HL-60 (cell line): ENCODE measurements at places on chromosomes 11 and 22.

DNA sequence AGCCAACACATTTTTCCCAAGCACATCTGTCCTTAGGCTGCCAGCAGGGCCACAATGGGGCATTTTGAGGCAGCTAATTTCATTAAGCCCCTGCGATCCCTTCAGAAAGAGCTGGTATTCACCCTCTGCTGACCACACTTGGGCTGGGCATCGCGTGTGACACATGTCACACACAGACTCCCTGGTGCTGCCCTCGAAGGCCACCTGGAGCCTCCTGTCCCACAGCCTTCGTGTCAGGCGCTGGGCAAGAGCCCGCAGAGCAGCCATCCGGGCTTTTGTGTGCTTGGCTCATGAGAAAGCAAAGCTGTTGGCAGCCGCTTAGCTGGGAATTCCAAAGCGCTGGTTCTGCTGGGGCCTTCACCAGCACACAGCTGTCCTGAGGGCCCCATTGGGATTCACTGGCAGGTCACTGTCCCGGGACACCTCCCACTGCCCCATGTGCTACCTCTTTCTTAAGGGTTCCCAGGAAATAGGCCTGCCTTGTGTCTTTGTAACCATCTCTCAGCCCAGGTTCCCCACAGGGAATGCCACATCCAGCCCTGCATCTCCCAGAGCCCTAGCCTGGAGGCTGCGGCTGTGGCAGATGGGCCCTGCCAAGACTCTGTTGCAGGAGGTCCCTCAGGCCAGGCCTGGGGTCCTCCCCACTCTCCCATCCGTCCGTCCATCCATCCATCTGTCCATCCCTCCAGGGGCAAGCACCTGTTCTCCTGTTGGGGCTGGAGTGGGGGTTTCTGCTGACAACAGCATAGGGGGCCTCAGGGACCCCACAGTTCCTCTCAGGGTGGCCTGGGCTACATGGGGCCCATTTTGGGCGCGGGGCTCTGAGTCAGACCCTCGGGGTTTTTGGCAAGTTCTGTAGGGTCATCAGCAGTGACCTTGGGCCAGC lies 4.9 kb downstream of the CLDN5 start:
- no peak for DNase-seq

DNA sequence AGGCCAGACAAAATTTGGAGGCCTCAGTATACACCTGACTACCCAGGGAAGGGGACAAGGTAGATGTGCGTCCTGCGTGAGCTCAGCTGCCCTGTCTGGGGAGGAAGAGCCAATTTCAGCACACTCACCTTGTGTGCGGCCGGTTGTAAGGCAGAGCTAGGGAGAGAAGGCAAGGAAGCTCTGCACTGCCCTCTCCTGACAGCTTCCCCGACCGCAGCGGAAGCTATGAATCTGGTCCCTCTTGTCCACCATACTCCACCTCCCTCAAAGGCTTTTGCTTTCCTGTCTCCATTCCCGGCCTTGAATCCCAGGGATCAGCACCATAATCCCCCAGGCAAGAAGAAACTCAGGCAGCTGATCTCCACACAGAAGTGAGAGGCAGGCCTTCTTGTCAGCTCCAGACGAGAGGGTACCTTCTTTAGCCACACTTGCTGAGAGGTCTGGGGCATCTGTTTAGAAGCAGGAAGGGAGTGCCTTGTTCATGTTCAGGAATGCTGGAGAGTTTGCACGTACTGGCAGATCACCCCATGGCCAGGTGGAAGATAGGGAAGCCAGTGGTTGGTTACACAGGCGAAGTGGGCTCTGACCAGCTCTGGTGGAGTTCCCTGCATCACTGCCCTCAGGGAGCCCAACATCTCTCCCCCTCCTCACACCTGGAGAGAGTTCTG lies 62.5 kb downstream of the FEZ1 start:
- peak; percentile 44 for DNase-seq

DNA sequence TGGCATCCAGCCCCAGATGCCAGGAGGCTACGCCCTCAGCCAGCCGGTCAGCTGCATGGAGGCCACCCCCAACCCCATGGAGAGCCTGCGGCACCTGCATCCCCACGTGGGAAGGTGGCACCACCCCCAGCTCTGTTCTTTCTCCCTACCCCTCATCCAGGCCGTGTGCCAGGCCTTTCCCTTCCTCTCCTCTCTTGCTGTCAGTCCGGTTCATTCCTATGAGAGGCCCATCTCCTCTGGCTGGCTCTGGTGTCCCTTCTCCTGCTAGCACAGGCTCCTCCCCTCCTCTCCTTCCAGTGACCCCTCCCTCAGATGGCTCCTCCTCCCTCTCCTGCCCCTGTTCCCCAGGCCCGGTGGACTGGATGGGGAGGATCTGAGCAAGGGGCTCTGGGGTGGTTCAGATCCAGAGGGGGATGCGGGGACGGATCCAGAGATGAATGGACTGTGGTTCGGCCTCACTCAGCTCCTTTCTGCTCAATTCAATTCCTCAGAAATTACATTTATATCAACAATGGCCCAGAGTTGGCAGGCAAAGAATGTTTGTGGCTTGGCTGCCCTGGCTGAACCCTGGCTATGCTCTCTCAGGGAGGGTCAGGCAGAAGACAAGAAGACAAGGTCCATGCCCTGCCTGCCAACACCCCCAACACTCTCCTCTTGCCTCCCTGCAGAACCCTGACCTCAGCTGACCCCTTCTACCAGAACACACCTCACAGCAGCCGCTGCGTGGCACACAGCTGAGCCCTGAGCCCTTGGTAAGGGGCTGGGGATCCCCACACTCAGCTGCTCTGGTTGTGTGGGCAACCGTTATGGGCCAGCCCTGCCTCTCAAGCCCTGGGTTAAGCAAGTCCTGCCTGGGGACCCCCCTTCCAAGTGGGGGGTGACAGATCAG lies 18.5 kb upstream of the LRRC10B start:
- no peak for DNase-seq

DNA sequence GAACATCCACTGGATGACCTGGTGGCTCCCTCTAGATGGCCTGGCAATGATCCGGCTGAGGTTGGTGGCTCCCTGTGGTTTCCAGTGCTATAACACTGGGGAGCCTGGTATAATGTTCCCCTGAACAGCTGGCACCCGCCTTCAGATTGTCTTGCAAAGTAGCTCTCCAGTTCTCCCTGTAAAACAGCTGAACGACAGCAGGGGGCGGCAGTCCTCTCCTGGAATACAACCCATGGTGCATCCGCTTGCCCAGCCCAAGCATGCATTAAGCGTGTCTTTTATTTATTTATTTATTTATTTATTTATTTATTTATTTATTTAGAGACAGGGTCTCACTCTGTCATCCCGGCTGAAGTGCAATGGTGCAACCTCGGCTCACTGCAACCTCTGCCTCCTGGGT lies 258.9 kb downstream of the BUD13 start:
- peak; percentile 33 for DNase-seq

DNA sequence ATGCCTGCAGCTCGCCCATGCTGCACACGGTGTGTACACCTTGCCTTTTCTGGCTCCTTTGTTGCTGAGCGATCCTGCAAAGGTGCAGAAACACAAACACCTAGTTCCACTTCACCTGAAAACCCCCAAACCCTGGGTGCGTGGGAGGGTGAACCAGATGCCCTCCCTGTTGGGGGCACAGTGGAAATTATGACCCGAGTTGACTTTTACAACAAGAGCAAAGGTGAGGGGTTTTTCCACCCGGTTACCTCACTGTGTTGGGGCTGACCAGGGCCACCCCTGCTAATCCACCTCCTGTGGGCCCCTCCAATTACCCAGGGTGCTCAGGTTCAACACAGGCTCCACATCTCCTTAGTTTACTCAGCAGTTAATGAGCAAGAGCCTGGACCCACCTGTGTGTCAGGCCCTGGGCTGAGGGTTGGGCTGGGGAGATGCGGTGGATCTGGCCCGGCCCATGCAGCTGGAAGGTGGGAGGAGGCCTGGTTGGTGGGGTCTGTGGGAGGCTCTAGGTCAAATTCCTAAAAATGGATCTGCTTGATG lies 42.1 kb downstream of the LRRC32 start:
- no peak for DNase-seq

DNA sequence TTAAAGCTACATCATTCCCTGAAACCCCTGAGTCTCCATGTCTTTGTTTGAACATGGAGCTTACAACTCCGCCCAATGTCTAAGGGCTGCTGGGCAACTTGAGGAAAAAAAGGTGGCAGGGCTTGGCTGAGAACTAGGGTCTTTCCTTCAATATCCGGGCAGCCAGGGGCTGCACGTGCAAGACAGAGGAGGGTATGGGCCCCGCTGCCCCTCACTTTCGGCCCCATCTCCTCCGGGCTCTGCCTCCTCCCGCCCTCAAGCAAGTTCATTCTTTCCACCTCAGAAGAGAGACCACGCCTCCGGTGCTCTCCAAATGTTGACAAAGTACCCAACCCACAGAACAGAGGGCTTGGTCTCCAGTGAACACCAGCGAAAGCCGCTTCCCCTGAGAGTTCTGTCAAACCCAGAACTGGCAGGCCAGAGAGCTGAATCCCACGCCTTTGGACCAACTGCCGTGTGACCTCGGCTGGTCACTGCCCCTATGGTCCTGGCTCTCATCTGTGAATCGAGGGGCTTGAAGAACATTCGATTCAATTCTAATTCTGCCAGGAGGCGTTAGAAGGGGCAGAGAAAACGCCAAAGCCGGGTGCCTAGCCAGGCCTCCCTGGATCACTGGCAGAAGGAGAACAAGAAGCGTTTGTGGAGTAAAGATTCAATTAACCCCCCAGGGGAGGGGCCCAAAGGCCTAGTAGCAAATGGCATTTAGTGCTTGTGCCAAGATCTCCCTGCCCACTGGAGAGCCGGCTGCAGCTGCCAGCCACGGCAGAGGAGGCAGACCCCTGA lies 7.3 kb downstream of the PDGFB start:
- no peak for DNase-seq

DNA sequence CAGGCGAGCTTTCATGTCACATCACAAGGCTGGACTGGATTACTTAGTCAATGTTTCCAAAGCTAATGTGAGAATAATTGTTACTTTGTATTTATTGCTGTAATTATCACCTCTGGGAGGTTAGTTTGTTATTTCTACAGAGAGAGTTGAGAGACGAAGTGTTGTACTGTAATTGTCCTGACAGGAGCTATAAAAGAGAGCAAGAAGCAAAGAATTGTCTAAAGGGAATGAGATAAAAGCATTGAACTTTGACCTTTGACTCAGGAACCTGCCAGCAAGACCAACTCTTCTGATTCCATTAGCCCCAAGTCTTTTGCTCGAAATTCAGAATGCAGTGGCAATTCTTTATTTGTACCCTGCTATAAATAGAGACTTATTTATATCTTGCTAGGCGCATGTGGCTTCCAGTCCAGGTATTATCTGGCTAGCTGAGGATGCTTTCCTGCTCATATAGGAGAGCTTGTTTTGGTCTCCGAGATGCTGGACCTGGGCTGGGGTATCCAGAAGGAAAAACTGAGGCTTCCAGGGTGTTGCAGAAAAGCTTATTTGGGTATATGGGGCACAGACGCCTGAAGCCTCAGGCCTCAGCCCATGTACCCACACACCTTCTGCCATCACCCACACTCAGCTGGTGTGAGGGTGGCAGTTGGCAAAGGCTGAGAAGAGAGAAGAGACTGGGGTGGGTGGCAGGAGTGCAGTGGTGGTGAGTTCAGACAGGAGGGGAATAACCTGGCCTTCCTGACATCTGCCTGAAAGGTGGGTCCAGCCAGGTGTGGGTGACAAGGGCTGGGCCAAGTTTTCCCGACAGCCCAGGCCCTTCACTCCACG lies 40.7 kb downstream of the SYT13 start:
- no peak for DNase-seq

GRCh38 chr11:14390669-14391068 lies 31.7 kb upstream of the RRAS2 start:
- no peak for DNase-seq

DNA sequence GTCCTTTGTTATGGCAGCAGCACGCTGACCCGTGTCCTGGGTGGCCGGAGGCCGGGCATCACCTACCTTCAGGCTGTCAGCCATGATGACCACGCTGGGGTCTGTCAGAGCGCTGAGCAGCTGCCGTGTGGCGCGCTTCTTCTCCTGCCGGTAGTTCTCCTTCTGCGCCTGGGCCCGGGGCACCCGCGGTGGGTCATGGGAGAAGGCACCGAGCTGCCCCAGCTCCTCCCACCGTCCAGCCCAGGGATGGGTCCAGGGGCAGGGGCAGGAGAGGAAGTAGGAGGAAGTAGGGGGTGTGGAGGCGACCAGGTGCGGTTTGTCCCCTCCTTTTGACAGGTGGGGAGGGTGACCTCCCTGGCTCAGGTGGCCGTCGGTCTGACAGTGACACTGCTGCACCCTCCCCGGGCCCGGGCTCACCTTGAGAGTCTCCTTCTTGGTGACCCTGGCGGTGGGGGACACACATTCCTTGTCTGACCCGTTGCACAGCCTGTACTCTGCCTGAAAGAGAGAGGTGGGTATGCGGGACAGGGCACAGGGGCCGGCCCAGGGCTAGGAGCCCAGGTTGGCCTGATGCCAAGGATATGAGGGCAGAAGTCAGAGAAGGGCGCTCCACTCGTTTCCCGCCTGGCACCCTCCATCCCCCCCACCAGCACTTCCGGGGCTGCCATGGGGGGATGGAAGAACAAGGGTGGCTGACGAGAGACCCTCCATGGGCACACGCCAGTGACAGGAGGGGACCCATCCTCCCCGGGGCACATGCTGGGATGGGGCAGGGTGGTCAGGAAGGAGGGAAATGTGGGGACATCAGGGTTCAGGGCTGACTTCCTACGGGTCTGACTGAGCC lies 43.0 kb downstream of the OSBPL5 start:
- no peak for DNase-seq

DNA sequence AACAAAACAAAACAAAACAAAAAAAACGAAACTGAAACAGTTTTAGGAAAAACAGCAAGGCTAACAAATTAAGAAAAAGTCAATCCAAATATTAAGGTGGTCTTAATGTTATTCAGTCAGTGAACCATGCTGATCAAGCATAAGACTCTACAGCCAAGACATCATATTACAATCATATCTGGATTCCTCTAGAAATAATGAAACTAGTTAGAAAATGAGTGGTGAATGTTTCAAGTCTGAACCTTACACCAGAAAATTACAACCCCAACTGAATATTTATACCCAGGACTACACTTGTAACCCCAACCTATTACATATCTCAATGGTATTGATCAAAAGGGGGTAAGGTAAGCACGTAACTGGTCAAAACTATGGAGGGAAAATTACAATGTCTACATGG lies 48.8 kb downstream of the ACAT1 start:
- DNase-seq = no peak

DNA sequence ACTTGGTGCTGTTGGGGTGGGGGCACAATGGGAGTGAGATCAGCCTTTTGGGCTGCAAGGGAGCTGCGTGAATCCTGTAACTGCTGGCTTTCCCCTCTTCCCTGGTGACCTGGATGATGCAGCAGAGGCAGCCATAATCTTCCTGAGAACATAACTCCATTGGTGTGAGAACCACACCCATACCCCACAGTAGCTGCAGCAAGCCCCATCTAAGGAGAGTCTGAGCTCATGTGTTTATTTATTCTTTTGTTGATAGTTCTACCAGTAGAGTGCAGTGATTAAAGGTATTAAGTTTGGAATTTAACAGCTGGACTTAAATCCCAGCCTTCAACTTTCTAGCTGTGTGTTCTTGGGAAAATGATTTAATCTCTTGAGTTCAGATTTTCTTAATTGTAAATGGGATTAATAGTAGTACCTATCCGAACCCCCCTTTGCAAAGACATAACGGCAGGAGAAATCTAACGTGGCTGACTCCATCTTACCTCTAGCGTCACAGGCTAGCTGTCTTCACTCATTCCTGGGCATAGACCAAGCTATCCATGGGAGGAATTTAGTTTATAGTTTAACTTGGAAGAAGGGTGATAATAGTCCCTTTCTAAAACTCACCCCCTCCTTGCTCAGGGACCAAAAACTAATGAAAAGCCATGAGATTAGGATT lies 385.0 kb upstream of the DDI1 start:
- no peak for DNase-seq
